Activated naive CD8-positive, alpha-beta T cell treated with anti-CD3 and anti-CD28 coated beads, Interleukin-2, amount 10 ng/mL, durations not matched to agents 7 days and 5 days (primary cell): ENCODE measurements at places on chromosomes 12 and 14. TPM values are rescaled to one million over a fixed set of nuclear protein-coding genes. Genes with fewer than 3 reads are reported as not detected.

PRPH gene
- 0.67 TPM for total RNA-seq

CLEC4A gene
- total RNA-seq, result 0.83 TPM

KLRG1 gene
- total RNA-seq, result 16.1 TPM

SLC25A47 gene
- total RNA-seq, result not detected

PCBP2 gene
- 824 TPM for total RNA-seq

DNA sequence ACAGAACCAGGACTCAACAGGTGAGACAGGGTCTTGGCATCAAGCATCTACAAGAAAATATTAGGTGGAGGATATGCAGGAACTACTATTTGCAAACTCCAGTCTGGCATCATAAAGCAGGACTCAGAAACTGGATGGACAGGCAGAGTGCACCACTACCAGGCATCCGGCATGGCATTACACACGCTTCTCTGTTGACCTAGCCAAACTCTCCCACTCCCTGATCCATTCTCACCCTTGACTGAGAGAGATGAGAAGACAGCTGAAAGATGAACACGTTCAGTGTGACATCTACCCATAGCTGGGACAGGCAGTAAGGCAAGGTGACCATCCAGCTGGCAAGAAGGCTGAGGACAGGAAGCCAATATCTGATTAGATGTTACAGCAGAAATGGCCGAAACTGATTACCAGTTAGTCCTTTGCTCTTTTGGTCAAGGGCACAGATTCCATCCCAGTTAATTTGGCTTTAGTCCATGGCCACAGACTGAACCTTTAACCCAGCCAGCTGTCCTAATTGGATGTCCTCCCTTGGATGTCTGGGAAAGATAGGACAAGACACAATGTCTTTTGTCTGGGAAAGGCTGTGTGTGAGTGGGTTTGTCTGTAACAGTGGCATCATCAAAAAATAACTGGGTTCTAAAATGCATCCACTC lies 71.6 kb downstream of the BBS10 start:
- no peak for DNase-seq

- no peak for DNase-seq
Measured at GRCh38 chr12:78260976-78261375, 430.3 kb downstream of the NAV3 start.

DNA sequence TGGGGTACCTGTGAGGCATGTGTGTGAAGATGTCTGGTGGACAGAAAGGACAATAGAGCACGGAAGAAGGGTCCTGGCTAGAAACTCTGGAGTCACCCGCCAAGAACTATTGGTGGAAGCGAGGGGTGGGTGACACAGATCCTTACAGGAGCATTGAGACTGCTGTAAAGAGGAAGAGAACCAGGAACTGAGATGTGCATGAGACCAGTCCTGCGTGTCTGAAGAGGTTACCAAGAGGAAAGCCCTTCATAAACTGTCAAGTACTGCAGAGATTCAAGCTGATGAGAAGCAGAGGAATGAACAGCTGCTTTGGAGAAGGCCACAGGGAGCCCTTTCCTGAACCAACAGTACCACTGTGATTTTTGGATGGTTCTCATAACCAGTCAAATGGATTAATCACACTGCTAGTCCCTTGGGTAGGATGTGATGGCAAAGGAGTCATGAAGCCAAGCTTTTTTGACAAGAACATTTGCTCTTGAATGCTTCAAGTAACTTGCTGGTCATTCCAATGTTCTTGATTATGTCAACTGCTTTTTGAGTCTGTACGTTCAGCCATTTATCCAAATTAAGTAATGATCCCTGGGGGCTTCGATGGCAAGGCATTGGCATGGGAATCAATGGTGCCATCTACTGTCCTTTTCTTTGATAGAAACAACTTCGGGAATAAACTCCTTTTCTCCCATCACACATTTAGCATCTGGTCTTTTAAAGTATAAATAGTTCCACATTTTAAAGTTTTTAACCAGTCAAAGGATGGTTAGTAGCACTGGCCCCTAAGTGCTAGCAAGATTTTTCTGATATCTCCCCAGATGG lies 42.9 kb downstream of the GPR135 start:
- DNase-seq, result no peak

- DNase-seq, result no peak
Measured at GRCh38 chr12:93311827-93312226, 65.9 kb upstream of the NUDT4 start.

DNA sequence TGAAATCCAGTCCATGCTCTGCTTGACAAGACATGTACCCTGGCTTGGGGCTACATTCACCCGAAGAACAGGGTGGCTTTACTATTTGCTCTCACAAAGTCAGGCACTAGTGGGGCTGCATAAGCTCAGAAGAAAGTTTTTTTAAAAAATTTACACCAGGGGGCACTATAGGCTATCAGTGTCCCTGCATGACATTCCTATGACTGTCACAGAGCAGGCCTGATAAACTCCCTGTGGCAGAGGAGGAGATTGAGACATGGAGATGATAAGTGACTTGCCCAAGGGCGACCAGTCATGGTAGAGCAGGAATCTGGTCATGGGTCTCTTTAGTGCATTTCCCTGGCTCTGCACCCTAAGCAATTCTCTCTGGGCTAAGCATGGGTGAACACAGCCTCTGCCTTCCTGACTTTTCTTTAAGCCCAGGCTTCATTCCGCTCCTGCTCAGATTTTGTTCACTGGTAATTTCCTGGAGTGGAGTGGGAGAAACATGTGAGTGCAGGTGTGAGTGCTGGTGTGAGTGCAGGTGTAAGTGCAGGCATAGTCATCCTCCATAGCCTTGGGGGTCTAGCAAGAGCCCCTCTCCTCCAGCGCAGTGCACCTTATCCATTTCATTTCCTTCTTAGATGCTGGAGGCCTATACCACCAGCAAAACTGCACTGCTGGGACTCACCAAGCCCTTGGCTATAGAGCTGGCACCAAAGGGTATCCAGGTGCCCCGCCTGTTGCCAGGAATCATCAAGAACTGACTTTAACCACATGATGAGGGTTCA lies 91.6 kb downstream of the DHRS2 start:
- no peak for DNase-seq
